ENCODE measurements at places on chromosomes 12 and 14. TPM values are rescaled to one million over a fixed set of nuclear protein-coding genes. Genes with fewer than 3 reads are reported as not detected.

The RTL1 gene
- not detected for total RNA-seq

The ZNF268 gene
- total RNA-seq, result 11.3 TPM

The CPNE8 gene
- total RNA-seq, result 7.1 TPM

The KRT77 gene
- not detected for total RNA-seq

DNA sequence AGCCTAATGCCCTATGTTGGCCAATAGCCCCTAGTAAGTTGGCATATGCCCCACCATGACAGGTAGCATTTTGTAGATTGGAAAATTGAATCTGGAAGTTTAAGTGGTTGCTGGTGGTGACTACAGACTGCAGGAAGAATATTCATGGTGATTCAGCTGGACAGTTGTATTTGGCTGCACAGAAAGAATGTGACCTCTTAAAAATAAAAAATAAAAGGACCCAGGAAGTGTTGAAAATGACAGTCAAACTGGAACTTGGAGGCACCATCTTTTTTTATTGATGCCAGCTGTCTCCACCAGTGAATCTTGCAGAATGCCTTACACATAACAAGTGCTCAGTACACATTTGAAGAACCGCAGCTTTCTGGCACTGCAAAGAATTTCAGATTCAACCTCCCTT, 73.9 kb downstream of the PRMT8 start:
- DNase-seq, result no peak

DNA sequence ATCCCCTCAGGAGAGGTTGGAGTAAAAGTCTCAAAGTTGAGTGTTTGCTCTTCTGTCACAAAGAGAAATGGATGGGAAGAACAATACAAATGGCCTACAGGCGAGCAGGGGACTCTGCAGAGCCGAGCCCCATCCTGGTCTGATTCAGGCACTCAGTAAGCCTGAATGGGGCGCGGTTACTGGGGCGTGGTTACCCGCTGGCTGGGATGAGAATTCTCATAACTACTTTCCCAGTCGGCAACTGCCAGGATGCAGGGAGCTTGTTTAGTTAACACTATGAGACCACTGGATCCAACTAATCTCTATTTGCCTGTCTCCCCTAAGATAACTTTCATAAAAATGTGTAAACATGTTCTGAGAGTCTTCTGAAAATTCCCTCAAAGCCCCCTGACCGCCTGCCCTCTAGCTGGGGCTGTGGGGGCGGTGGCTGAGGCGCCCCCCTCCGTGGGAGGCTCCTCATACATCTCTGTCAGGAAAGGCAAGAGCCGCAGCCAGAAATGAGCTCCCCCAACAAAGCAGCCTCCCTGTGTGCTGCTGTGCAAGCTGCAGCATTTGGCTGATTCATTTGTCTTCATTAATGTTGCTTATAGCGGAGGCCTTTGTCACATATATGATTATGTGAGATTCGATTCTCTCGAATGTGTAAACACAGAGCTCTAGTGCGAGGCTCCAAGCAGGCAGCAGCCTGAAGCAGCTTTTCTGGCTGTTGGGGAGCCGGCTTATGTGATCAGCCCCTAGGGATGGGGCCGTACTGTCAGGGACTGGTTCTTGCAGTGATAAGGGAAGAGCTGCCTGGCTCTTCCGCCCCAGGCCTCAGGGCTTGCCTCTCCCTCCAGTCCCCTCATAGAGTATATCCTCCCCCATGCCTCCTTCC, 126.1 kb upstream of the ARHGAP5 start:
- no peak for DNase-seq

GRCh38 chr12:68189821-68190242, 30.3 kb upstream of the IFNG start:
- no peak for DNase-seq

GRCh38 chr14:103738701-103739451, 23.3 kb downstream of the ZFYVE21 start:
- DNase-seq, result no peak

DNA sequence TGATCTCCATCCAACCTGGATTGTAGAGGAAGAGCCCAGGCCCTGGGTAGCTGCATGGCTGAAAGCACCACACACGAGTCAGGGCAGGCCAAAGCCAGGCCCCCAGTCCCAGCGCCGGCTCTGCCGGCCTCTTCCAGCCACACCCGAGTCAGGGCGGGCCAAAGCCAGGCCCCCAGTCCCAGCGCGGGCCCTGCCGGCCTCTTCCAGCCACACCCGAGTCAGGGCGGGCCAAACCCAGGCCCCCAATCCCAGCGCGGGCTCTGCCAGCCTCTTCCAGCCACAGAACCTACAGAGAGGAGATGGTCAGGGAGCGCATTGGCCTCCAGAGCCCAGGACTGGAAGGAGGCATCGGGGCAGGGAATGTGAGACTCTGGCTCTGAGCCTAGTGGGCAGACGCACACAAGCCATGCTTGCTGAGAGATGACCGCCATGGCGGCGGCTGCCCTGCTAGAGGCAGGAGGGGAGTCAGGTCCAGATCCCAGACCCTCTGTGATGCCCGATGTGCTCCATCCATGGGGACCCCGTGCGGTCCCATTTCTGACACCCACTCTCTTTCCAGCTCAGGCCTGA, 30.2 kb downstream of the BEGAIN start:
- DNase-seq, result no peak
